ENCODE measurements at places on chromosomes 2 and 18.

GRCh38 chr2:197072533-197072932 lies 146.0 kb upstream of the PGAP1 start:
- DNase-seq: no peak

- peak; percentile 86 for DNase-seq
Measured at GRCh38 chr18:59681521-59682004, 15.7 kb downstream of the CCBE1 start.

GRCh38 chr2:202051499-202052161 lies 18.0 kb downstream of the FZD7 start:
- DNase-seq: no peak

DNA sequence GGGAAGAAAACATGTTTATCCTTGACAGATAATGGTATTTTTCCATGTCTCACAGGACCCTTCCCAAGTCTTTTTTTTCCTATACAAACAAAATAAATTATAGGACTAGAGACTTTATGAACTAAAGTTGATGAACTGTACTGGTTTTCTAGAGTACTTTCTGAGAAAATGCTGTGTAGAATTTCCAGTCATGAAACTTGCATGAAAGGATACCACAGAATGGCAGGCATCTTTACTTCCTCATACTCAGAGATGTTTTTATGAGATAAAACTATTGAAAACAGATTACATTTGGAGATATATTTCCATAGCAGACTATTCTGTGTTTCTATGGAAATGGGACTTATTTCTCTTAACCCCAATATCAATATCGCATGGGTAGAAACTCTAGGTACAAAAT lies 403.5 kb downstream of the PARD3B start:
- no peak for DNase-seq
